ENCODE measurements at places on chromosomes 5 and 9.
A peak's percentile ranks its signal among the peaks of the same experiment; 100 is the strongest.

- no peak for DNase-seq
Measured at GRCh38 chr5:10288592-10289219, 19.0 kb downstream of the CMBL start.

DNA sequence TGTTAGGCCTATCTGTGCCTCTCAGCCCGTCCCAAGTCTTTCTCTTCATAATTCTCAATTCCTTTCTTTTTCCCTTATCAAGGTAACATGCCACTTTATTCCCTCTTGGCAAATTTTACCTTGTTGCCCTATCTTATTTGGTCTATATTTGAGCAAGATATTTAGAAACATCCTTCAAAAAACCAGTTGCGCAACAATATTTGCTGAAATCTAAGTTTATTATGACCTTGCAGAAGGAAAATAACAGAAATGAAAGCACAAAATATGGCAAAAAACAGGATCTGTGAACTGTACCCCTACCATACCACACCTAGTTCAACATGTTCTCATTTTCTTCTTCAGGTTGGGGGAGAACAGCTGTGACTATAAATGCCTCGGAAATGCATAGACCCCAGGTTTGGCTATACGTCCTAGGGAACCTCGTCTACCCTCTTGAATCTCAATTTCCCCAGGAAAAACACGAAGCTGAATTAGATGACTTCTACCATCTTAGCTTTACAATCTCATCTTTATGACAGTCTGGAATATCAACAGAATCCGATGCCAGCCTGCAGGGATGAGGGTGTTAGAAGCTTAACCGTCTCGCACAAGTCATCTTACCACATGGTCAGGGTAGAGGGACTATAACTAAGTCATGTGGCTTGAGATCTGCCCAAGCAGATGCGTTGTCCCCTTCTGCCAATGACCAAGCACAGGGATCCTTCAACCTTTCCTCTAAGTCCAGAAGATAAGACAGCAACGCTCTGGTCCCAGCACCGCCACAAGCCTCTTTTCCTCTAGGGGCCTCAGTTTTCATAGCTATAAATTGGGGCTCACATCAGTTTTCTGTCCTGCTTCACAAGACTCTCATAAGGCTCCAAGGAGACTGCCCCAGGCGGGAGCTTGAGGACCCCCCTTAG lies 1.3 kb downstream of the LCP2 start:
- no peak for DNase-seq

DNA sequence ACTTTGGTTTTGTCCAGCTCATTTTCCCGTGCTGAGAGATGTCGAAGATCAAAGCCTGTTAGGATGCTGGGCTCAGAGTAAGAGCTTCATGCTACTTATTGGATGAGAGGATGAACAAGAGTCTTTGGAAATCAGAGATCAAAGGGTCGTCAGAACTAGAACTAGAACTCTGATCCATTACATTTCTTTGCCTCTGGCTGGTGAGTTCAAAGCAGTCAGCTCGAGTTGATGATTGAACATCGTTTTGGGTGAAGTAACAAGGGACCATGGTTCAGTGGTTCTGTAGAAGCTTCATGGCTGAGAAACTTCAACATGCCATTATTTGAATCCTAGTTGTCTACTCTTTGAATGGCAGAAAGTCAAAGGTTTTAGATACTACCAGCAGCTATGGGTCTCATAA lies 320.3 kb downstream of the ARHGEF28 start:
- no peak for DNase-seq

DNA sequence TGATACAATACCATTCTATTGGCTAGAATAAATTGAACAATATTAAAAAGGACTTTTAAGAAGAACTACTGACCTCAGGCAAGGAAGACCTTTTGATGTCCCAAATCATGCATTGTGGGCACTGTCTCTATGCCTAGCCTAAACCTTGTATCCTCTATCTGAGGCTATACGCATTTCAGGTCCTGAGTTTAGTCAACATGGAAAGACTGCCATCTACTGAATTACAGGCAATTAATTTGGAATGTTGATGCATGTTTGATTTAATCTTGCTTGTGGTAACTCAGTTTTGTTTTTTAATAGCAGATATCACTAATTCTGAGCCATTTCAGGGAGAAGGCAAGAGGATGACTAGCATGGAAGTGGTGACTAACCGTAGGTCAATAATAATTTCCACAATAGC lies 585.3 kb upstream of the CCNG1 start:
- no peak for DNase-seq

DNA sequence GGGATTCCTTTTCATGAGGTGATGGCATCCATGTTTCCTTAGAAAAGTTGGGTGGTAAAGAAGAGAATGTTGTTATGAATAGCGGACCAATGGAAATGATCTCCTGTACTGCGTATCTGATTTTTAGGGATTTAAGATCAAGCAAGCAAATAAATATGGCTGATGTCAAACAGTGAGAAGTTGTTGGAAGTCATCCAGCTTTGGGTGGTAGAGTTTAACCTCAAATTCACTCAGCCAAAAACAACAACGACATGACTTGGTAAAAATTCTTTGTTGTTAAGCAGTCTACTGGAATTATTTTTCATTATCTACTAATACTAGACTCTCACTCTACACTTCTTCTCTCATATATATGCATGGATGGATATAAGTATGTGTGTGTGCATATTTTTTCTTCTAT lies 426.5 kb downstream of the CTNND2 start:
- DNase-seq: no peak

DNA sequence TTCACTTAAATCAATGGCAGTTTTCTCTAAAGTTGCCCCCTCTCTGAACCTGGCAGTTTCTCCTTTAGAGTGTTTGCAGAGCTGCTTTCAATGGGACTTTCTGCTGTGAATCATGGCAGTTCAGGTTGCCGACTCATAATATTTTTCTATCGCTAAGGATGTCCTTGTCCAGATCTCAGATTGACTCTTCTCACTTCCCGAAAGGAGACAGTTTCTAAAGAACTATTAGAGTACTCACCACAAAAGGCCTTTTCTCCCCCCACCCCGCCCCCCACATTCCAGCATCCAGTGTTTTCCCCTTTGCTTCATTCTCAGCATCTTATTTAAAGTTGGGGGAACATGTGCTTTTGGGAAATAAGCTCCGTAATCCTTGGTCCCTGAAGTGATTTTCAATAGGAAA lies 443.5 kb upstream of the KLF4 start:
- DNase-seq: no peak

DNA sequence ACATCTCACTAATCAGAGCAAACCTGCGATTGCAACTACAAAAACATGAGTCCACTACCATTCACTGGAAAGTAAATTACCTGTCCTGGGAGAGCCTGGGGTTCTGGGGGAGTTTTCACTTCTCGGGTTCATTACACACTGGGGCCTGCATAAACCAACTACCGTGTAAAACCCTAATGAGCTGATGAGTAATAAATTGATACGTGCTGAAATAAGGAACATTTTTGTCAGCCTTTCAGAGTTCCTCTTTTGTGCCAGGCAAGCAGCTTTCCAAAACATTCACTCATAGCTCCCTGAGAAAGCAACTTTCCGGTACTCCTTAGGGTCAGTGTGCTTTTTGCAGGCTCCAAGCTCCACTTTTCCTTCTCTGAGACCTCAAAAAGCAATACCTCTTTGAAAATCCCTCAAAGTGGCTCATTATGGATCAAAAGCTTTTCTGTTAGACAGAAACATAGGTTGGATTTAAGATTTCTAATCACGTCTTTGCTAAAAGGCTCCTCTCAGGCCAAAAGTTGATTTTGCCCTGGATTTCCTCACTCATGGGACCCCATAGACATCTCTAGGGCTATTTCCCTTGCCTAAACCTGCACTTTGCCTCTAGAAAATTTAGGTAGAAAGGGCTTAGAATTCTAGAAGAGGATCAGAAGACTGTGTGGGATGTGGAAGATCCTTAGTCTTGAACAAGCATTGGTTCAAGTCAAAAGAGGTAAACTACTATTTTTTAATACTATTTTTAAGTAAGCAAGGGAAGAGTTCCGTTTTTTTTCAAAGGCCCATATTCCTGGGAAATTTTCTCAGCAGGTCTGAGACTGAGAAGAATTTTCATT lies 74.8 kb downstream of the ST8SIA4 start:
- no peak for DNase-seq

GRCh38 chr5:120088412-120088811 lies 375.7 kb upstream of the PRR16 start:
- DNase-seq: no peak

- DNase-seq: no peak
Measured at GRCh38 chr5:138819081-138819480, 56.1 kb downstream of the LRRTM2 start.

GRCh38 chr5:151448038-151448985 lies 909 bp downstream of the SLC36A1 start:
- no peak for DNase-seq

- DNase-seq: no peak
Measured at GRCh38 chr9:74496819-74497747, at the start of gene RORB. Gene RORB, plus strand, starts transcription at chr9:74497335. Its CDS starts 642 bp downstream, at chr9:74497977.

GRCh38 chr5:95057615-95058014 lies 227.3 kb downstream of the MCTP1 start:
- DNase-seq: no peak

DNA sequence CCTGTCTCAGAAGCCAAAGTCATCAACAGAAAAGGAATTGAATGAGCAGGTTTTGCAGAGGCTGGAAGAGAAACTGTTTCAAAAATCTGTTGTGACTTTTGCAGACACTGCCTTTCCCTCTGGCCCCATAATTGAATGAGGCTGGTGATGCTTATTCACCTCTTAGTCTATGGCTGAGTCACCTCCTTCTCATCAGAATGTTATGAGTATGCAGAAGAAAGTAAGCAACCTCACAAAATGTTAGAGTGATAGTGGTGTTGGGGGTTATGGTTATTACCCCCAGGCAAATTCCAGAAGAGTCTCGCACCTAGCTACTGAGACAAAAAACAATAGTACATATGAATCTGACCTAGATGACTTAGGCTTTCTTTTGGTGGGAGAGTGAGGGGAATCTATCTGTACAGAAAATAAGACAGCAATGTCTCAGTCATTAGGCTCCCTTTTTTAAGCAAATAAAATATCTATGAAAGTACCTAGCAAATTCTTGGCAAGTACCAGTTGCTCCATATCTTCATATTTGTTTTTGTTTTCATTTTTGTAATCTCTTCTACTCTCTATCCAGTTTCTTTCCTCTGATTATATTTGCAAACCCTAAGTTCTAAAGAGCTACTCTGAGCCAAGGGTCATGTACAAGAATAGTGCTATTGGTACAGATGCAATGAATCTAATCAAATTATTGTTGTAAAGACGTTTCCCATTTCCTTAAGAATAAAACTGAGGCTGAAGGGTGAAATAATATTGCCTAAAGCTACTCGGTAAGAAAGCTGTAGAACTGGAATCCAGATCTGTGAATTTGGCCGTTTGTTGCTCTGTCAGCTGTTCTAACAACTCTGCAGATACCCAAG lies 498.1 kb upstream of the TNC start:
- peak; percentile 92 for DNase-seq

- no peak for DNase-seq
Measured at GRCh38 chr5:55608595-55609349, 74.0 kb upstream of the PLPP1 start.

- DNase-seq: no peak
Measured at GRCh38 chr5:168365581-168366081, 74.2 kb downstream of the WWC1 start.

- DNase-seq: no peak
Measured at GRCh38 chr5:63286724-63287123, 675.5 kb downstream of the HTR1A start.

- no peak for DNase-seq
Measured at GRCh38 chr5:40276426-40277102, 403.2 kb upstream of the PTGER4 start.

DNA sequence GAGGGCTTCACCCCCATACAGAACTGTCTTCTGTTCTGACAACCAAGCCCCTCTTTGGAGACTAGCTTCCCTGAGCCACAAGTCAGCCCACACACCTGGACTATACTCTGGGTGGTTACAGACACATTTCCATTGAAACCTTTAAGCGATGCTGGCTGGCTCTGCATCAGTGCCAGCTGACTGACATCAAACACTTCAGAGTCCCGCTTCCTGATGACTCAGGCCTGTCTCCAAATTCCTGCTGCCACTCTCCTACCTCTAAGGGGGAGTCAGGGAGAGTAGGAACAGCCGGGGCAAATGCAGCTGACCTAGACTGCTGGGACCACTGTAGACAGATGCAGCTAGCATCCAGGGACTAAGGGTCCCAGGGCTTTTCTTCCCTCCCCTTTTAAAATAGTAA lies 59.4 kb downstream of the SIL1 start:
- no peak for DNase-seq

- DNase-seq: no peak
Measured at GRCh38 chr5:107519900-107520354, 150.8 kb downstream of the EFNA5 start.

- DNase-seq: no peak
Measured at GRCh38 chr5:94028001-94028400, 286.6 kb upstream of the POU5F2 start.

DNA sequence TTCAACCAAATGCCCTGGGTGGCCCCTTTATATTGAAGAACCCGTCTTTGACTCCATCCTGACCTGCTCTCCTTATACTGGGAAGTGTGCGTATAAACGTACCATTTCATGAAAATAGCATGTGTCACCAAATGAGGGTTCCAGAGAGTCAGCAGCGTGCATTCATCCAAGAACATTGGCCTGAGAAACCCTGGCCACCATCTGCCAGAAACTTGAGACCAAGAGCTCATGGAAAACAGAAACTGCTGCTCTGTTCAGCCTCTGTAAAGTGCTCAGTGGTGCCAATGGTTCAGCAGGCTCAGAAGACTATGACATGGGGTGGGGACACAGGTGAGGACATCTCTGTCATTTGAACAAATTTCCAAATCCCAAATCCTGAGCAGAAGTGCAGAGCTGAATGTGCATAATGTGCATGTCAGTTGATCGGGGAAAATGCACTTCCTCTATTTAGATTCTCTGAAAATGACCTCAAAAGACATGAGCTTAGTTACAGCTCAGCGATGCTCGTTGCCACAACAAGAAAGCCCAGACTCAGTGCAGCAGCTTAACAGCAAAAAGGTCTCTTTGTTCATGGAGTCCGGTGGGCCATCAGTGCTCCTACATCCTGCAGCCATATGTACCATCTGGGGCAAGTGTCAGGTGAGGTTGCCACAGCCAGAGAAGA lies 176.1 kb downstream of the ATPSCKMT start:
- DNase-seq: no peak

- DNase-seq: no peak
Measured at GRCh38 chr5:10102706-10103497, 146.8 kb downstream of the ATPSCKMT start.

DNA sequence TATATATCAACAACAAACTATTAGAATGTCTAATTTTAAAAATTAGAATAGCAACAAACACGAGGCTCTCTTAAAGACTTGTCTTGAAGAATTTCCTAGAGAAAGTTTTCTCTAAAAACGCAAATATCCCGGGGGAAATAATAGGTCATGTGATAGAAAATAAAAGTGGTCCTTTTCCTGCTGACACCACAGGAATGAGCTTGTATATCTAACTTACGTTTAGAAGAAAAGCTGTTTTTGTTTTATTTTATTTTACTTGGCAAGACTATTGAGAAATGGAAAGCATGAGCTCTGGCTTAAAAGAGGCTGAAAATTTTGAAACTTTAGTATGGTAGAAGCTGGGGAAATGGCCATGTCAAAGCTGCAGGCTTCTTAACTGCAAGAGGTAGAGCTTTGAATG lies 465.0 kb downstream of the AGTPBP1 start:
- no peak for DNase-seq

GRCh38 chr5:127580731-127581130 lies 63.3 kb downstream of the PRRC1 start:
- DNase-seq: no peak

GRCh38 chr5:105882956-105883481 lies 1787.7 kb downstream of the EFNA5 start:
- DNase-seq: no peak

- no peak for DNase-seq
Measured at GRCh38 chr9:121510766-121511550, 11.3 kb upstream of the GGTA1 start.

- no peak for DNase-seq
Measured at GRCh38 chr5:30041831-30042385, 1151.6 kb upstream of the CDH6 start.

- DNase-seq: no peak
Measured at GRCh38 chr9:14249527-14249926, 64.4 kb downstream of the NFIB start.

Measured in BJ (cell line).